CD4-positive, alpha-beta T cell treated with Interleukin-12 subunit alpha and Interleukin-12 subunit beta, for 1 hour (primary cell): ENCODE measurements at places on chromosomes 13 and 19.
A peak's percentile ranks its signal among the peaks of the same experiment; 100 is the strongest.

GRCh38 chr19:44851427-44851826 lies 5.3 kb downstream of the NECTIN2 start:
- no peak for DNase-seq

DNA sequence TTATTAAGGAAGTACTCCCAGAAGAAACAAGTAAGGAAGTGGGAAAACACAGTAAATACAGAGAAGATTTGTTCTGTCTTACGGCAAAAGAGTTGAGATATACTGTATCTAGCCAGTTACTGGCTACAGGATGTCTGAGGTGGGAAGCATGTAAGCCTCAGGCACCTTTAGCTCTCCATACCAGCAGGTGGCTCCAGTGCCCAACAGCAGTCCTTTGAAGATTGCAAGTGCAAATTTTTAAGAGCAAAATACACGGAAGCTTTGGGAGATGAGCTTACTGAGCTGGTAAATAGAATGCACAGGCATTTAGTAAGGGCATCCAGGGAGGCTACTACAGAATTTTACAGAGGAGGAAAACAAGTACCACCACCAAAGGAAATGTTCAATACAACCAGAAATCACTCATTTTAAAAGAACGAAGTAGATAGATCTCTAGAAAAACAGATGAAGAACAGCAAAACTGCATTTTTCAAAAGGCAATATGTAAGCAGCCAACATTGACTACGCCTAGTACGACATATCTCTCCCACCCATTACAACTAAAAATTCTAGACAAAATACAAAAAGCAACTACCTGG lies 57.9 kb upstream of the VSTM2B start:
- peak; percentile 6 for DNase-seq

- no peak for DNase-seq
Measured at GRCh38 chr19:16820056-16820455, 9.1 kb upstream of the SIN3B start.

GRCh38 chr13:64314331-64314730 lies 2898.7 kb upstream of the PCDH20 start:
- DNase-seq, result no peak

GRCh38 chr19:7792281-7792680 lies 29.2 kb downstream of the CLEC4M start:
- no peak for DNase-seq
